NCI-H774 (cell line): ENCODE measurements at places on chromosomes 1 and 21.

DNA sequence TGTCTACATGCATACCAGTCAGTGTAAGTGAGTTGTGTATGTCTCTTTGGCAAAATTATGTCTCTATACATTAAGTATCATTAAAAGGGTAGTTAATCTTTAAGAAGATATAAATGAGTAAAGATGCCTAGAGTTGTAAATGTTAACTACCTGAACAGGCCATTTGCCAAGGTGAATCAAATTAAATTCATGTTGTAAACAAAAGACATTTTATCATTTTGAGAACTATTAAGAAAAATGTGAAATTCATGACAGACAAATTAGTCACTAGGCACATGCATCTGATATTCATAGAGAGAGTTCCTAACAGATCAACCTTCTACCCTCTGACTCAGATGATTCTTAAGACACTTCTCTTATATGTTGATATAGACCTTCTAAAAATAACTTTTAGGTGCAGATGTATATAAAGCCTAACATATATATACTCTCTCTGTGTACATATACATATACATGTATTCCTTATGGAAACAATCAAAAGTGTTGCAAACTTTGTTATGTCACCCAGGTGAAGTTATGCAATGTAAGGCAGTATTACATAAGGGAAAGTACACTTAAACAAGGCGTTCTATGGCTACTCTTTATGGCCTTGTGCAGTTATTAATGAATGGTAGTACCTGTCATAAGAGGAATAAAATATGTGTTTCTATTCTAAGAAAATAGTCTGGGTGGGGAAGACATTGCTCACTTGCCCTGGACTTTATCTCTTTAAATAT is at the start of gene TMPRSS15:
Gene TMPRSS15, minus strand, starts transcription at position 51 of the 716 bp plus-strand sequence. CDS start 163 bp downstream, outside the sequence.
- DNase-seq: no peak

DNA sequence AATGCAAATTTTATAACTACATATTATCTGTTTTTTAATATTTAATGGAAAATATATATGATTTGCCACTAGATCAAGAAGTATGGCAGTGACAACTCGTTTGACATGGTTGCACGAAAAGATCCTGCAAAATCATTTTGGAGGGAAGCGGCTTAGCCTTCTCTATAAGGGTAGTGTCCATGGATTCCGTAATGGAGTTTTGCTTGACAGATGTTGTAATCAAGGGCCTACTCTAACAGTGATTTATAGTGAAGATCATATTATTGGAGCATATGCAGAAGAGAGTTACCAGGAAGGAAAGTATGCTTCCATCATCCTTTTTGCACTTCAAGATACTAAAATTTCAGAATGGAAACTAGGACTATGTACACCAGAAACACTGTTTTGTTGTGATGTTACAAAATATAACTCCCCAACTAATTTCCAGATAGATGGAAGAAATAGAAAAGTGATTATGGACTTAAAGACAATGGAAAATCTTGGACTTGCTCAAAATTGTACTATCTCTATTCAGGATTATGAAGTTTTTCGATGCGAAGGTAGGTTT is 556 bp downstream of the IFI44 start:
- no peak for DNase-seq

DNA sequence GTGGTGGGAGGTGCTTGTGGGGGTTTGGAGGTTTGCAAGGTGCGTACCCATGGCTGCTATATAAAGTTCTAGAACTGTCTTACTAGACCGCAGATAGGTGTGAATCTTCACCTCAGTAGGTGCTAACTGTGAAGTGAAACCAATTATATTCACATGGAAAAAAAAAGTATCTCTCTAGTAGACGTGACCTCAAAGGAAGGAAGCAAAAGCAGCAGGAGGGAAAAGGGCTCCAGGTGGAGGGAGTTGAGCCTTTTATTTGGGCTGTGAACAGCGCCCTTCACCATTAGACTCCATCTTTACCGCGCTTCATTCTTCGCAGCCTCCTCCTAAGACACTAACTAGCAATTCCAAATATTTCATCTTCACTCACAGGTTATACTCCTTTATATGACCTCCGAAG is 129.8 kb downstream of the TBX19 start:
- DNase-seq: no peak

GRCh38 chr21:31140025-31140424 is 101.7 kb upstream of the KRTAP19-8 start:
- no peak for DNase-seq

DNA sequence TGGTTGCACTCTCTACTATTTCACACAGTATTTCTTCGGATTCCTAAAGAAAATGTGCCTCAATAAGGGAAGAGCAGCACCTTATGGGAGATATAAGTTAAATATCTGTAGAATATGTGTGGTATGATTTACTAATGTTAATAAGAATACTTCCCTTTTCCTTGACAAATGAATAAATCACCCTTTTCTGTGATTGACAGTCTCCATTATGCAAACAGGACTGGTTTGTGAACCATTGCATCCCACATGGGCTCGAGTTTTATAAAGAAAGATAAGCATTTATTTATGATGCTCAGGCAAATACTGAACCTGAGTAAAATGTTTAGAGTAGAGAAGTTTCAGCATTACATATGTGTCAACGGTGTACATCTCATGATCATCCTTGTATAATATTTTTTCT is 587.7 kb upstream of the BRINP3 start:
- no peak for DNase-seq
